AG08395 (cell line): ENCODE measurements at places on chromosomes 6 and 20.

- DNase-seq: no peak
Observed at GRCh38 chr6:98825600-98826230, 8.7 kb upstream of the POU3F2 start.

DNA sequence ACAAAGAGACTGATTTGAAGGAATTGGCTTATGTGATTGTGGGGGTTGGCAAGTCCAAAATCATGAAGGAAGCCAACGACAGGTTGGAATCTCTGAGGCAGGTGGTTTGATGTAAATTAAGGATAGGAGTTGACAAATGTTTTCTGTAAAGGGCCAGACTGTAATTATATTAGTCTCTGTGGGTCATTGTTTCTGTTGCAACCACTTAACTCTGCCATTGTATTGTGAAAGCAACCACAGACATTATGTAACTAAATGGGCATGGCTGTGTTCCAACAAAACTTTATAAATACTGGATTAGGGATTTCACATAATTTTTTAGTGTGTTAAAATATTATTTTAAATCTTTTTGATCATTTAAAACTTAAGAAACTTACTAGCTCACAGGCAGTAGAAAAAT is 199.2 kb upstream of the MYLIP start:
- no peak for DNase-seq

DNA sequence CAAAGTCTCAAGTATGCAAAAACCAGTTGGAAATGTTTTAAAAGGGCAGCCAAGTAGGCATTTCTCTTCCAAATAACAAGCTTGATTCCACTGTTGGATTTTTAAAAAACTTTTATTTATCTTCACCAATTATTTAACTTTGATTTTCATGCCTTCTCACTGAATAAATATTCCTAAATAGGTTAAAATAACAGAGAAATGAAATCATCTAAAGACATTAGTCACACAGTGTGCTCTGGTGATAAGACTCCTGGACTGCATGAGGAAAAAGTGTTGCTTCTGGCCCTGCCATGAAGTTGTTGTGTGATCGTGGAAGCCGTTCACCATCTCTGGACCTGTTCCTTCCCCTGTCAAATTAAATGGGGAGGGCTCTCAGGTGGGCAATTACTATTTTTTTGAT is 33.8 kb upstream of the IGF2R start:
- DNase-seq: no peak

DNA sequence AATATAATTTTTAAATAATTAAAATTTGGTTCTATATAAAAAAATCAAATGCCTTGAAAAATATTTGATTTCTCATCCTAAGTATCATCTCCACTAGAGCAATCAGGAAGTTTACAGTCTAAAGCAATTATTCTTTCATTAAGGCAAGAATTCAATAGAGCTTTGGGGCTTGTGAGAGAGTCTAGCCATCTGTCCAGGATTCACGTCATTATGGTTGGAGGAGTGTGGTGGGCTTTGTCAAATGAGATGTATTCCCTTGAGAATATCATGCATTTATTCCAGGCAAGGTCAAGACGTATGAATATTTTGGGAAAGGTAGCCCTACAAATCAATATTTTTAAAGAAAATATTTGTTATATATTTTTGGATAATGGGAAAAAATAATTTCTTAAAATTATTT is 132.4 kb downstream of the ELOVL4 start:
- no peak for DNase-seq

GRCh38 chr6:1778686-1779235 is 169.0 kb downstream of the FOXC1 start:
- no peak for DNase-seq

DNA sequence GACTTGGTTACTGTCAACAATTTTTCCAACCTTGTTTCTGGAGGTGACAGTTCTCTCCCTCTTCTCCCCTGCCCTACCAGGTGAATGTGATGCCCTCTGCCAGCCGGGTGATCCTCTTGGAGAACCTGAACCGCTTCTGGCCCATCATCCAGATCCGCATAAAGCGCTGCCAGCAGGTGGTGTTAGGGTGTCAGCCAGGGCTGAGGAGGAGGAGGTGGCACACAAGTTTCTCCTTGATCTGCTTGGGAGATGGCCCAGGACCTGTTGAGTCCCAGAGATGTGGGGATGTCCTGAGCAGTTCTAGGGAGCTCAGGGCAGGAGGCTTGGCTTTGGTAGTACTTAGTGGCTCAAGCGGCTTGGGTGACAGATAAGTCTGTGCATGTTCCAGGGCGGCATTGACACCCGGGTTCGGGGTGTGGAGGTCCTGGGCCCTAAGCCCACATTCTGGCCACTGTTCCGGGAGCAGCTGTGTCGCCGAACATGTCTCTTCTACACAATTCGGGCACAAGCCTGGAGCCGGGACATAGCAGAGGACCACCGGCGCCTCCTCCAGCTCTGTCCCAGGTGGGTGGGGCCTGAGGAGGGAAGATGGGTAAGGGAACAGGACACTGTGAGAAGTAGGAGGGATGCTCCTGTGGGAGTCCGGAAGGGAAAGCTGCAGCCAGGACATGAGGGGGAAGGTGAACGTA is 21.2 kb downstream of the CUL9 start:
- no peak for DNase-seq

GRCh38 chr20:50220894-50221365 is 30.3 kb downstream of the CEBPB start:
- DNase-seq: no peak
